ENCODE measurements at places on chromosomes 3 and 15.

- DNase-seq: no peak
Observed at GRCh38 chr3:64623125-64623524, 64.7 kb downstream of the ADAMTS9 start.

DNA sequence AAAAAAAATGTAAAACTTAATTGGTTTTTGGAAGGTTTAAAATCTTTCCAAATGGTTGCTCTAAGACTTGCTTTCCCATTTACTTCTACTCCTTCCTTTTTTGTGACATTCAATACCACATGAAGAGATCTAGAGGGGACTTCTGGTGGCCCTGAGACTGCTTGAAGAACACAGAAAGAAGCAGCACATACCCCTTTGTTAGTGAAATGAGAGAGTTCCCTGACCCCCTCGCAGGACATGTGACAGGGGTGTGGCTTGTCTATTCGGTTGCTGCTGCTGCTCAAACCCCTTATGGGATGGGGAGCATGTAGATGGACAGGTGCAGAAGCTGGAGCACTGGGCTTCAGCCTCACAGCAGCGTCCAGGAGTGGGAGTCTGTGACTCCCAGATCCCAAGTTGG, 71.0 kb downstream of the ZMAT3 start:
- DNase-seq: no peak

- DNase-seq: no peak
Observed at GRCh38 chr15:75170711-75171341, 30.9 kb upstream of the C15orf39 start.

- no peak for DNase-seq
Observed at GRCh38 chr15:63364399-63365272, 17.0 kb downstream of the CA12 start.

DNA sequence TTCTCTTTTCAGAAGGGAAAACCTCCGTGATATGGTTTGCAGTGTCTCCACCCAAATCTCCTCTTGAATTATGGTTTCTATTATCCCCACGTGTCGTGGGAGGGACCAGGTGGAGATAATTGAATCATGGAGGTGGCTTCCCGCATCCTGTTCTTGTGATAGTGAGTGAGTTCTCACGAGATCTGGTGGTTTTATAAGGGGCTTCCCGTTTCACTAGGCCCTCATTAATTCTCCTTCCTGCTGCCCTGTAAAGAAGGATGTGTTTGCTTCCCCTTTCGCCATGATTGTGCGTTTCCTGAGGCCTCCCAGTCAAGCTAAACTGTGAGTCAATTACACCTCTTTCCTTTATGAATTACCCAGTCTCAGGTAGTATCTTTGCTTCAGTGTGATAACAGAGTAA, 692.7 kb upstream of the GRM7 start:
- no peak for DNase-seq

- no peak for DNase-seq
Observed at GRCh38 chr3:125351152-125351551, 24.0 kb downstream of the ZNF148 start.

DNA sequence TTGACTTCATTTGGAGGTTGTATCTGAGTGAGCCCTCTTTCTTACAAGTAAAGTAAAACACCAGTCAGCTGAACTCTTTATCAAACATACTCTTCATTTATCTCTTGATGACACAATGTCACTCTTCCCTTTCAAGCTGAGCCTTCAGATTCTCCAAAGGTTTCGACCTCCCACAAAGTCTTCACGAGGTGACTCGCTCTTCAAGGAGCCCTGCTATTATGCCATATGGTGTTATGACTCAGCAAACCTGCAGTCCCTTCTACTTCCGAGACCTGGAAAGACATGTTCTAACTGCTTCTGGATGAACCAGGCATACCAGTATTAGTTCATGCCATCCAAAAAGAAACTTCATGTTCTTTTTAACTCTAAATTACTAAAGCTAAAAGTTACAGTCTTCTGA, 23.1 kb downstream of the AADAC start:
- no peak for DNase-seq
